ENCODE measurements at places on chromosomes 4 and X.

- no peak for DNase-seq
Observed at GRCh38 chr4:68962868-68963267, 11.3 kb upstream of the UGT2A3 start.

DNA sequence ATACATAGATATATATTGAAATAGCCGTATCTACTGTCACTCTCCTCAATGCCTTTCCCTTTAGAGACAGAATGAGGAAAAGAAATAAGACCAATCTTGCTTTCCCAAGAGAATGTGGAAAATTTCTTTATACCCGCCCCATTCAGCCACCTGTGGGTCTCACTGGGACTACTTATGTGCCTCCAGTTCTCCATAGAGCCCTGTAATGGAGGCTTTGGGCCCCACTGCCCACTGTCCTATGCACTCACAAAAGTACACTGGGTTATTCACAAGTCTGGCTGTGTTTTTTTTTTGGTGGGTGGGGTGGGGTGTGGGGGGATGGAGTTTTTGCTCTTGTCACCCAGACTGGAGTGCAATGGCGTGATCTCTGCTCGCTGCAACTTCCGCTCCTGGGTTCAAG lies 70.4 kb upstream of the ELOVL6 start:
- no peak for DNase-seq

DNA sequence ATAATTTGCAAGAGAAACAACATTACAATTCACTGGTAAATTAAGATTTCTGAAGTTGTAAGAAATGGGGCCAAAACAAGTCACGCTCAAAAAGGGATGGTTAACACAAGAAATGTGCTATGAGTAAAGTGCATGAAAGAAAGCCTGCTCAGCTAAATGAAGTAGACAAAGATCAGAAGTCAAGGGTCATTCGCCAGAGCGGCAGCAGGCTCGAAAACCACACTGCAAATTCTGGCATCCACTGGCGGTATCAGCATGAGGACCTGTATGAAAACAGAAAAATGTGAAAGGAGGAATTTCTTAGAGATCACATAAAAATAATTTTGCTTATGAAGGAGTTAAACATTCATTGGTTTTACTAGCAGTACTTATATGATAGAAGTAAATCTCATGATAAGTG lies 49.6 kb downstream of the FBXL5 start:
- DNase-seq, result no peak

GRCh38 chr4:100314057-100314456 lies 123.8 kb upstream of the DDIT4L start:
- no peak for DNase-seq

- no peak for DNase-seq
Observed at GRCh38 chr4:185560316-185560715, 25.0 kb upstream of the PDLIM3 start.

DNA sequence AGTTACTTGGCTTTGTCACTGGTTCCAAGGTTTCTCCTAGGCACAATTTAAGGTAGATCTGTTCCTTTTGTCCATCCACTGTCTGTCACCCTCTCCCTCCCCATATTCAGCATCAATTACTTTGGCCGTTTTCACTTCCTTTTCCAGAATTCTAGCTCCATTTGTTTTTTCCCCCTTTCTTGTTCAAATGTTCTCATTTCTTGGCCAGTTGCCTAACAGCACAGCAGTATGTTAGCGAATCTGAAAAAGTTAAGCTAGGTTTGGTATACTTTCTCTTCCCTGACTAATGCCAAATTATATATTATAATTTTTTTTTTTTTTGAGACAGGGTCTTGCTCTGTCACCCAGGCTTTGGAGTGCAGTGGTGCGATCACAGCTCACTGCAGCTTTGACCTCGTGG lies 409.1 kb upstream of the TEX13C start:
- DNase-seq, result no peak

DNA sequence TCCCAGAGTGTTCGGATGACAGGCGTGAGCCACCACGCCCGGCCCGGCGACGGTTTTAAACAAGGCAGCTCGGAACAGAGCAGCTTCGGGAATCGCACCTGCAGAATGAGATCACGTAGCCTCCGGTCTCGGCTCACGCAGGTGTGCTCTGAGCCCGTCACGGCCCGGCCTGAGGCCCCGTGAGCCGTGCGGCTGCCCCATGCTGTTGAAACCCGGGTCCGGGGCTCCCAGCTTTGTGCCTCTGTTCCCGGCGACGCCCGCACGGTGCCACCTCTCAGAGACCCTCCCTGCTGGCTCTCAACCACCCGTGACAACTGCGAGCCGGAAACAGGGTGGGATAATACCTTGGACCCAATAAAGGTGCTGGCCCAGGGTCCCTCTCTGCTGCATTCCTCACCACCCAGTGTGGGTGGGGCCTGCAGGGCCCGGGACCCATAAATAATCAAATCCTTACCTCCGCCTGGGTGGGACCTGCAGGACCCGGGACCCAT lies 13.4 kb upstream of the PLCXD1 start:
- no peak for DNase-seq

- DNase-seq, result no peak
Observed at GRCh38 chr4:56613101-56613862, 67.8 kb downstream of the HOPX start.

- DNase-seq, result no peak
Observed at GRCh38 chrX:6383917-6384316, 151.0 kb downstream of the VCX3A start.

GRCh38 chr4:23897564-23898109 lies 7.8 kb upstream of the PPARGC1A start:
- DNase-seq, result no peak

- DNase-seq, result peak; percentile 18
Observed at GRCh38 chr4:140092094-140092851, 61.7 kb downstream of the MAML3 start.

GRCh38 chr4:137363496-137363895 lies 168.8 kb downstream of the PCDH18 start:
- no peak for DNase-seq

DNA sequence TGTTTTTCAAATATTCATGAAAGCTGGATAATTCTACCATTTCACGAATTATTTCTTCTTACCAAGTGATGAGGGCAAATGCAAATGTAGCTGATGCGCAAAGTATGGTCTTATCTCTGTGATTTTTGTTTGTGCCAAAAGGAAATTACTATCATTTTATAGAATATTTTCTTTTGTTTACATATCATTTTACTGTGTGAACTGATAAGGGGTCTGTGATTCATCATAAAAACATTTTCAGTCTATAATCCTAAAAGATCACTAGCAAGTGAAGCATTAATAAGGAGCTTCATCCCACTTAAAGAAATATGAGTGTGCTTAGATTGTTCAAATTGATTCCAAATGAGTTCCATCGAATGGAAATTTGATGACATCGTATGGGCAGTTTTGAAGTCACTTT lies 694 bp downstream of the CSN3 start:
- no peak for DNase-seq

- no peak for DNase-seq
Observed at GRCh38 chr4:73446336-73446938, 10.4 kb downstream of the AFP start.

DNA sequence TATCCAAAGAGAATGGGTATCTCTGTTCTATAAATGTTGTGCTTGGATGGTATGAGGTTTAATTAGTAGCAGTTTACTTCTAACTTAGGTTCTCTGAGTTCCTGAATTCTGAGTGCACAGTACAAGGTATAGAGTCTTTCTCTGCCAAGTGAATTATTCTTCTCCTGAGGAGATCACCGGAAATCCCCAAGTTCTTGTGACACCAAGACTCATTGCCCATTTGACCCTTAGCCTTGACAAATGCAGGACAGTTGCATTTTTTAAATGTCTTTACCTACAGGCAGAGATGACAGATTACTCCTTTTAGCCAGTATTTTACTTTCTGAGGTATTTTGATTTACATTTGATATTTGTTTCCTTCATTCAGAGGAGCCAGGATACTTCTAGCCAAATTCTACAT lies 72.9 kb downstream of the MAOA start:
- no peak for DNase-seq

DNA sequence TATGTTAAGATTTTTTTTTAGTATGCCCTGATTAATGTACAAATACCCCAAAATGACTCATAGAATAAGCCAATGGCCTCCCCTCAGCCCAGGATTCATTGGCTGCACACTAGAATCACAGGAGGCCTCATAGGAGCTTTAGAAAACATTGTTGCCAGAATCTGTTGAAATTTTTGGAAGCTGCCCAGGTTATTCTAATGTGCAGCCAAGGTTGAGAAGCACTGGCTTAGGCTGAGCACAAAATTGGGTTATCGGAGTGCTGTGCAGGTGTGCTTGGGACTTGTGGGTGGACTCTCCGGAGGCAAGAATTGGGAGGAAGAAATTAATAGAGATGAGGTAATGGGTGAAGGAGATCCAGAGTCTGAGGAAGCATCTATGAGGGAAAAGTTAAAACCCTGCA lies 41.3 kb upstream of the VCX start:
- DNase-seq, result no peak

DNA sequence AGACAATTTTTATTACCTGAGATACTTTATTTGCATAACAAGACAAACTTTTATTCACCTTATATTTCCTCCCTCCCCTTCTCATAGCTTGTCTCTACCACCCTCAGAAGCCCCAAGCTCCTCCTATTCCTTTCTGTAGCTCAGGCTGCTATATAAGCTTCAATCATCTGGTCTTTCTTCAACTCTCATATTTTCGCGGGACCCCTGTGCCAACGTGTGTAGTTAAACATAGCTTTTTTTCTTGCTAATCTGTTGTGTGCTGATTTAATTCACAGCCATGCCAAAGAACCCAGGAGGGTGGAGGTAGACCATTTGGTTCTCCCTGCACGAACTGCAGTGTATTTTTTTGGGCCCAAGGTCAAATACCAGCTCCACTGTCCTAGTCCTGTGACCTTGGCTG lies 21.1 kb upstream of the CD38 start:
- DNase-seq, result no peak

- no peak for DNase-seq
Observed at GRCh38 chr4:171588051-171588545, 225.1 kb upstream of the GALNTL6 start.

GRCh38 chrX:31224381-31225012 lies 152.7 kb upstream of the FTHL17 start:
- DNase-seq, result no peak

DNA sequence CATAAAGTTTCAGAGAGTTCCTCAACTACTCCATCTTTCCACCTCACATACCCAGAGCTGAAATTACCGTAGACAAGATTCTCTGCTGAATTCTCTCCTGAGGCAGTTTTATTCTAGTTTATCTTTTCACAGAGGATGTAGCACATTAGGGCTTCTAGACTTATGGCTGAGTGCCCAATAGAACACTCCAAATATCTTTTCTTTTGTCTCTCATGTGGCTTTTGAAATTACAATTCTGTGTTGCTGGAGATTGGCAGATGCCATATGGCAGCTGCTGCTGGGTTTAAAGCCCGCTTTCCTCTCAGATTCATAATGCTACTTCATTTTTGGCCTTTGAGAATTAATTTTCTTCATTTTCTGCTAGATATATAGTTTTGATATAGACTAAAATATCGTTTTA lies 107.6 kb upstream of the BANK1 start:
- no peak for DNase-seq

- no peak for DNase-seq
Observed at GRCh38 chr4:173937631-173938270, 345.7 kb downstream of the FBXO8 start.

GRCh38 chr4:108820492-108821350 lies 57.9 kb upstream of the ETNPPL start:
- DNase-seq, result no peak

DNA sequence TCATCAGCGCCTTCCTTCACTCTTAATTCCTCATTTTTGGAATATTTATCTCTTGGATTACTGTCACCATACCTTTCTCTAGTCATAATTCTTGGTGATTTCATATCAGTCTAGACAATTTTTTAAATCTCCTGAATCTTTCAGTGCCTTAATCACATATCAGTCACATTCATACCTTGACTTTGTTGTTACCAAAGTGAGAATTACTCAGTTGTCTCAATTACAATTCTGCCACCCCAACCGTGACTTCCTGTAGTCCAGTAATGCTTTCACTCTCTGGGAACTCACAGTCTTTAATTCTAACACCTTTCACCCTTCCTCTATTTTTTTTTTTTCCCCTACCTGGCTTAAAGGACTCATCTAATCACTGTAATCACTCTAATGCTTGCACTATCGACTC lies 1275.3 kb upstream of the TENM3 start:
- DNase-seq, result no peak

GRCh38 chrX:108070891-108071290 lies 20.5 kb downstream of the PSMD10 start:
- DNase-seq, result no peak

- DNase-seq, result no peak
Observed at GRCh38 chr4:146061610-146062334, 113.7 kb upstream of the LSM6 start.

GRCh38 chr4:97028785-97029184 lies 1114.5 kb downstream of the STPG2 start:
- DNase-seq, result no peak

GRCh38 chr4:138320030-138320429 lies 77.9 kb upstream of the SLC7A11 start:
- DNase-seq, result no peak

GRCh38 chr4:171880136-171880535 lies 66.9 kb downstream of the GALNTL6 start:
- DNase-seq, result no peak

DNA sequence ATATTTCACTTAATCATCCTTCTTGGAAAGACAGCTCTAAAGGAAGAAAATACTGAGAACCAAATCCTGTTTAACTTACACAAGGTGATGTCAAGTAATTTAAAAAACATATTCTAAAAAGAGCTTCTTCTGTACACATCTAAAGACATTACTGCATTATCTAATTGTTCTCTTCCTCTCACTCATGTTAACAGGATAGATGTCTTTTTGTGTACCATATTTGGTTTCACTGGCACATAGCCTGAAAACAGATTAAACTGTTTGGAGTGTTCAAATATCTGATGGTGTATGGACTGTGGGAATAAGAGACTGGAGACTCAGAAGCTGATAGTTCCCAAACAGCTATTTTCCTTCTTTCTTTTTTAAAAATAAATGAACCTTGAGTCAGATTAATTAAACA lies 213.3 kb upstream of the MAB21L2 start:
- no peak for DNase-seq

DNA sequence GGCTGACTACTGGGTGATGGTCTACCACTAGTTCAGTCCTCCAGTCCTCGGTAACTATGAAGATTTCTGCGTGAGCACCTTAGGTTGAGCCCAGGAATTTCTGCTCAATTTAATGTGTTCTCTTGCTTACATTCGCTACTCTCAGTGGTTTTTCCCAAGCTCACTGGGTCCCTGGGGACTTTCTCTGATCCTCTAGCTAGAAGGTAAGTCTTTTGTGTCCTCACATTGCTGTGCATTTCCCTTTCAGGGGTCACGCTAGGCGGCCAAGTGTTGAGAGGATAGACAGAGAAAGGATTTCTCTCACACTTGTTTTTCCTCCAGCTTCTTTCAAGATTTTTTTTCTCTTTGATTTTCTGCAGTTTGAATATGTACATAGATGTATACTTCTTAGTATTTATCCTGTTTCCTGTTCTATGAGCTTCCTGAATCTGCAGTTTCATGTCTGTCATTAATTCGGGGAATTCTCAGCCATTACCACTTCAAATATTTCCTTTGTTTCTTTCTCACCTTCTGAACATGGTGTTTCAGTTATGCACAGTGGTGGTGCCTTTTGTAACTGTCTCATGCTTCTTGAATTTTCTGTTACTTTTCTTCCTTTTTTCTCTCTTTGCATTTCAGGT lies 17.5 kb downstream of the MAGEA9 start:
- no peak for DNase-seq

- DNase-seq, result no peak
Observed at GRCh38 chr4:184255361-184255760, 37.7 kb upstream of the ENPP6 start.
